ENCODE measurements at places on chromosomes 5 and 9.

- DNase-seq = no peak
These were observed 19.7 kb downstream of the TLE4 start for GRCh38 chr9:79591458-79591857.

- no peak for DNase-seq
These were observed 29.2 kb upstream of the C9orf57 start for GRCh38 chr9:72089451-72090130.

DNA sequence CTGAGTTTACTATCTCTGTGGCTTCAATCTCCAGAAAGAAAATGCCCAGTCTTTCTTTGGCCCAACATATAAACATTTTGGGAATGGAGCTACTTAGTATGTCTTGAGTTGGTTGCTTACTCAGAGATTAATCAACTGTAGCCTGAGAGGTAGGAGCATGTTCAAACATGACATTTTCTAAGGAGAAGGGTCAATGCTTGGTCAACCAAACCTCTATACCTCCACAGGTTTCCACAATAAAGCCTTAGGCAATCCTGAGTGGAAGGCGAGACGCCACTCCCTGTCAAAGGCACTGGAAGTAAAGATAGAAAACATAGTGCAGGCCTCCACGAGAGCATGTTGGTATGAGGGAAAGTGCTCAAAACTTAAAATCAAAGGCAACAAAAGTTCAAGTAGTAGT is 411.4 kb downstream of the KCTD16 start:
- no peak for DNase-seq

DNA sequence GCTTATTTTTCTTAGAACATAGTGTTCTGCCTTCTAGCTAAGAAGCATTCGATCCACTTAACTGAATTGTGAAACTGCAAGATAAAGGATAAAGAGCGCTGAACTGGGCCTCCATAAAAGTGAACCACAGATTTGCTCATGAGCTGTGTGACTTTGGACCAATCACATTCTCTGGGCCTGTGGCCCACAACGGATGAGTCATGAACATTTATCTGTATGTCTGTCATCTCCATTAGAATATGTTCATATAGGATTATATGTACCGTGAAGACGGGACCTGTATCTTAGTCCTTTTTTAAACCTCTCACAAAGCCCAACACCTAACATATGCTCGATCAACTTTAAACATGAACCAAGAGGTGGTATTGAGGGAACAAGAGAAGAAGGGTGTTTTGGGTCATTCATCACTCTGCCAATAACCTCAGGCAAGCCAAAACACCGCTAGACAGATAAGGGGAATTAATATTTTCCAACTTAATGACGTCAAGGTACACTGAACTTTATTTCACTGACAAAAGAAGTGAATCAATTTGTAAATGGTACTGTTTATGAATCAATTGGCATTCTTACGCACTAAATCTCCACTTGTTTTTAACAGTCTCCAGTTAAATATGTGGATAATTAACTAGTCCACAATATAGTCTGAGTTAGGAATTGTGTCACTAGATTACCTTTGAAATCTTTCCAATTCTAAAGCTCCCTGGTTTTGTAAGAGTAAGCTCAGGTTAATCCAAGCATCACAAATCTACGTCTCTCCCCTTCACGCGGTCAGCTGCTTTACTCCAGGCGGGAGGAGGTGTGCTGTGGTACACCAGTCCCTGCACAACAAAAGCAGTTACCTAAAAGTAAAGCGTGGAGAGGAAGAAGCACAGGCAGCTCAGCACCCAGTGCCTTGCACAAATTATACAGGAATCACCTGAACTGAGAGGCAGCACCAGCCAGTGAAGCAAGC is 1.6 kb downstream of the TMEM245 start:
- DNase-seq = peak; percentile 50

DNA sequence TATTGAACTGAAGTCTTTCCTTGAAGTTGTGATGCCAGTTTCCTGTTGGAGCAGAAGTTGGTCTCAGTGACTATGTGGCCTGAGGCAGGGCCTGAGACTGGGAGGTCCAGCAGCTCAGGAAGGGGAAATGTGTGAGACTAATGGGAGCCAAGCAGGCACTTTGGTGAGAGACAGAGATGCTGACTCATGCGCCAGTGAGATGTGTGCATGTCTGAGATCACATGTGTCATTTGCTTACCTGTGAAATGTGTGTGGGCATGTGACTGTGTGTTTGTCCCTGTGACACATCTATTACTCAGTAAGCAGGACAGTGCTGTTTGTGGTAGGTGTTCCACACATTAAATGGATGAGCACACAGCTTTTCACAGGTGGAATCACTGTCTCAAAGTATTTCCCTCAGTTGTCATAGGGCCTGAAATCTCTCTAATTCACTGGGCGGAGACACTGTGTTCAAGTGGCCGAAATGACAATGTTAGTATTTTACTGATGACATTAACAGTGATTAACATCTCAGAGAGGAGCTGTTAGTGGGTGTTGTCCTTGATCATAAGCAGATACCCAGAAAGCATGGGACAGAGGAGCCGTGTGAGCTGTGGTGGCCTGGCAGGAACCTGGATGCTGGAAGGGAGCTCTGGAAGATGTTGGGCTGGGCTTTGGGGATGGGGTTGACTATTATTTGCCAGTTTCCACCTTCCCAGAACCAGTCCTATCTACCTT is 7.4 kb downstream of the NPR2 start:
- no peak for DNase-seq

GRCh38 chr5:67215519-67216471 is 19.2 kb upstream of the CD180 start:
- peak; percentile 75 for DNase-seq

DNA sequence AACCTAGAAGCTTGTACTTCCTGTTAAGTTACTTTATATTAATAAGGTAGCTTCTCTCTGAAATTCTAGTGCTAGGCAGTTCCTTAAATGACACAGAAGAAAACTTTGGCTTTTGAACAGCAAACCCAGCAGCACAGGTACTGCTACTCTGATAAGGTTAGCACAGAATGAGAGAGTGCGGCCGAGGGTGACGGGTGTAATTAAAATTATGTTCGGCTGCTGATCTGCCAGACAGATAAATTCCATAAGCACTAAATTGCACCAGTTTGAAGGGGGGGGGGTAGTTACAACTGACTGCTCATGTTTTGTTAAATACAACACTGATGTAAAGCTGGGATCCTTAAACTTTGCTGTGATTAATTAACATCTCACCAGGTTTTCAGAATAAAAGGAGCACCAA is 475.1 kb downstream of the SPOCK1 start:
- no peak for DNase-seq

- DNase-seq = no peak
These were observed 954.1 kb upstream of the COX7C start for GRCh38 chr5:85663708-85664031.

GRCh38 chr5:5575461-5575860 is 153.0 kb downstream of the ICE1 start:
- DNase-seq = no peak

- no peak for DNase-seq
These were observed 45.1 kb downstream of the S1PR3 start for GRCh38 chr9:89036383-89036782.

DNA sequence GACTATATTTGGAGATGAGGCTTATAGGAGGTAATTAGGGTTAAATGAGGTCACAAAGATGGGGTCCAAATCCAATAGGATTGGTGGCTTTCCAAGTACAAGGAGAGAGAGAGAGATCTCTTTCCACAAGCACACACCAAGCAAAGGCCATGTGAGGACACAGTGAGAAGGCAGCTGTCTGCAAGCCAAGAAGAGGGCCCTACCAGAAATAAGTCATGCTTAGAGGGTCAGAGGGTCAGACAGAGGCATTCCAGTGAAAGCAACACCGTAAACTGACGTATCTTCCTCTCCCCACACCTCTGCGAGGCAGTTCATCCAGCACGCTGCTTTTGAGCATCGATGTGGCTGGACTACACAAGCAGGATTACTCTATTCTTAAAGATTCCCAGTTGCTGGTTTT is 87.9 kb downstream of the SLC1A3 start:
- DNase-seq = no peak

- no peak for DNase-seq
These were observed 141.6 kb upstream of the CHD1 start for GRCh38 chr5:99070362-99070761.

DNA sequence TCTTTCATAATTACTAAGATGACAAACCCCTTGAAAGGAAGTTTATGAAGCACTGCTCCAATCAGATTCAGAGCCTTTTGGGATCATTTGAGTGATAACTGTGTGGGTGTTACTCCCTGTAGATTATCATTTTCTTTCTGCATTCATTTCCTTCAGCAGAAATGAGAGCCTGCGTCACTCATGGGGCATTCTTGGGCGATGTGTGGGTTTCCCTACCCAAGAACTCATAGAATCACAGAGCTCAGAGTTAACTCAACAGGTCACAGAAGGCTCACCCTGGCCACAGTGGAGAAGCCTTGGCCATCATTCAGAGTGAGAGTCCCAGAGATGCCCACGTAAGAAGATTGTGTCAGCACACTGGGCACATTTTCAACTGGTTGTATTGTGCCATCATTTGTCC is 401.9 kb downstream of the TLE4 start:
- no peak for DNase-seq

GRCh38 chr5:56094579-56095361 is 100.0 kb upstream of the IL6ST start:
- DNase-seq = no peak

- no peak for DNase-seq
These were observed 13.8 kb upstream of the SMIM23 start for GRCh38 chr5:171771856-171772255.

DNA sequence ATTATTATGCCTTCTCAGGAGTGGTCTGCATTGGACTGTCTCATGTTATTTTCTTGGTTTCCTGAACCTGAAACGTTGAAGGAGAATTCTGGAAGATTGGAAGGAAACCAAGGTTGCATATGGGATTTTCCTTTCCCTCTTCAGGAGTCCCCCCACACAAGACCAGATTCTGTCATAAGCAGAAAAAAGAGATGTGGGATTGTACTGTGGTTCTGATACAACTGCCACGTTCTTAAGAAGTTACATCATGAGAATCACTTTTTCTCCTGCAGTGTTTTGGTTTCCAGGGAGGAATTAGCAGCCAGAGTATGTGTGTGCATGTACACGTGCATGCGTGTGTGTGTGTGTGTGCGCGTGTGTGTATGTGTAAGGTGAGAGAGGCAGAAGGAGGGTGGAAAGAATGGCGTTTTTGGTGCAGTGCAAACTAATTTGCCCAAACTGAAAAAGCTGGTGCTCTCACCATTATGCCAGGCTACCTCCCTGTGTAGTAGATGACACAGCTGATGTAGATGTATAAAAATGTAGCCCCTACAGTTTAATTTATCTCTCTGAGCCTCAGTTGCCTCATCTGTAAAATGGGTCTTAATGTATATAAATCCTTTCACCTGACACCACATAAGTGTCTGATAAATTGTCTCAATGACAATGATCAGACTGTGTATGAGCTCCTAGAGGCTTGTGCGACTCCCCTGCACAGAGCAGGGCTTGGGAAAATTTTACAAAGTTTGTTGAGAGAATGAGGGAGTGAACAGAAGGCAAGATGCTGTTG is 38.6 kb downstream of the RALGPS1 start:
- DNase-seq = no peak

GRCh38 chr5:31366941-31367340 is 165.0 kb downstream of the DROSHA start:
- DNase-seq = no peak

GRCh38 chr9:3018071-3018470 is 174.2 kb upstream of the PUM3 start:
- DNase-seq = no peak

GRCh38 chr5:82684165-82684564 is 393.0 kb downstream of the TMEM167A start:
- DNase-seq = no peak

DNA sequence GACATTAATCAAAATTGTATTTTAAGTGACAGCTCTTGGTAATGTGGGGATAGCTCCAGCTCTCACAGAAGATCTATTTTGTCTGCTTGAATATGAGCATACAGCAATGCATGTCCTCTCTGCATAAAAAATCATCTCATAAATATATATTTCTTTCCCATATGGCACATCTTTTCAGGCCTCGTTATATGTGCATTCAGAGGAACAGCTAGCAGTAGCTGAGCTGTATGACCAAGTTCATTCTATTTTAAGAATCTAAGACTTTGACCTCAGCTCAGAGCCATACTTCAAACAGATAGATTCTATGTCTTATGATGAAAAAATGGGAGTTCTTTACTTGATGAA is 487.2 kb downstream of the ARHGEF28 start:
- DNase-seq = no peak

DNA sequence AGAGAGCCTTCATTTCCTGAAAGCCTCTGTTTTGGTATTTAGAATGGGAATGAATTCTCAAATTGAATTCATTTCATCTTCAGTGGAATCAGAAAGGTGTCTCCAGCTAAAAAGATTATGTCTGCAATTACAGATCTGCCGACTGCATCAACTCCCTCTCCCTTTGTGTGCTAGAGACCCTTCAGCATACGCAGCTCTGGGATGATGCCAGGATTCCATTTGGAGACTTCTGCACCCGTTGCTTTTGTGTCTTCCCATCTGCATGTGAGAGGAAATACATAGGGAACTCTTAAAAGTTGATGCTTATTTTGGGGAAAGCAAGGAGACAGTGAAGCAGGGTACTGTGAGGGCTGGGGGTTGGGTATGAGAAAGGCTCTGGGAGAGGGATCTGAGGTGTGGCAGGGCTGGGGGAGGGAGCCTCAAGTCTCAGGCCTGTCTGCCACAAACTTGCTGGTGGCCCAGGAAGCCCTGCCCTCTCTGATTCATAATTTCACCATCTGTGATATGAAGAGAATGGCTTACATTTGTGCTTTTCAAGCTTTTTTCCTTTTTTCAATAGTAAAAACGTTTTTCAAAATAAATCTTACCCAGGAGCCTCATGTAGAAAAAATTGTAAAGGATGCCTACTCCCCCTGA is 89.7 kb upstream of the SAP30L start:
- DNase-seq = no peak

GRCh38 chr9:106954558-106954957 is 91.6 kb downstream of the ZNF462 start:
- no peak for DNase-seq

DNA sequence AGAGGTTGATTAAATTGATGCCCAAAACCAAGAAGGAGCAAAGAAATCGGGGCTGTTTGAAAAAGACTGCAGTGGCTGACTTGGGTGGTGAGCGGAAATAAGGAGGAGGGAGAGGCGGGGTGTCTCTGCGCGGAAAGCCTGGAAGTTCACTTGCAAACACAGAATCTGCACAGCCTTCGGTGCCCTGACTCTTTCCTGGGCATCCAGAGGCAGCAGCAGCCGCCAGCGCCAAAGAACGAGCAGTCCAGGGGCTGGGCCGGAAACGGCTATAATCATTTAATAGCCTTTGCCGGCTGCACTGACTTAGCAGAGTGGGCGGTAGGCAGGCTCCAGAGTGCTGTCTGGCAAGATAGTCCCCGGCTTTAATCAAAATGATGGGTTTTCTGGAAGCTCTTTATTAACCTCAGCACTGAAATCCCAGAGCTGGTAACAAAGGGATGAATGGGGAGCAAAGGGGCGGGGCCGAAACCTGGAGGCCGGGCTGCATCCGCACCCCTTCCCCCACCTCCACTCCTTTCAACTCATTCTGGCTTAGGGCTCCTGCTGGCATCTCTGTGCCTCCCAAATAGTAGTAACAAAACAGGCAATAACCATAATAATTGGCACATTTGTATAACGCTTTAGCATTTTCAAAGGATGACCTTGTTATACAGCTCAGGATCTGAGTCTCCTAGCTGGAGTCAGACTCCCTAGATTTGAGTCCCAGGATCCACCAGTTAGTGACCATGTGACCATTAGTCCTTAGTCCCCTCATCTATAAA is 35.7 kb downstream of the PCDHAC2 start:
- no peak for DNase-seq
